CD4-positive, alpha-beta T cell (primary cell): ENCODE measurements at places on chromosomes 11 and 22.
A peak's percentile ranks its signal among the peaks of the same experiment; 100 is the strongest.

DNA sequence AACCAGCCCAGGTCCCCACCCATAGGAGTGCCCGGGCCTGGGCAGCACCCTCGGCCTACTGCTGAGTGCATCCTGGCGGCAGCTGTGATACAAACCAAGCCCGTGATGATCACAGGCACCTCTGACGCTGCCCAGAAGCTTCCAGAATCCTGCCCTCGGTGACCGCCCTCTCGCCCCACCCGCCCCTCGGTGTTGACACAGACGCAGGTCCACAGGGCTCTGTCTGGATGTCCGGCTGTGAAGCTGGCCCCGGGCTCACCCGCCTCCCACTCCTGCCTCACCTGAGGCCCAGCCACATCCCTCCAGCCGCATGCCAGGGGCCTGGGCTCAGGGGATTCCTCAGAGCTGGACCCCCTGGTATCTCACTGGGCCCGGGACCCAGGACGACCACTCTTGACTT lies 191.0 kb downstream of the BRD1 start:
- no peak for DNase-seq

GRCh38 chr22:42500161-42500835 lies 19.3 kb downstream of the RRP7A start:
- peak; percentile 80 for DNase-seq

- no peak for DNase-seq
These were observed 70.1 kb downstream of the CYB5R2 start for GRCh38 chr11:7603031-7603781.

DNA sequence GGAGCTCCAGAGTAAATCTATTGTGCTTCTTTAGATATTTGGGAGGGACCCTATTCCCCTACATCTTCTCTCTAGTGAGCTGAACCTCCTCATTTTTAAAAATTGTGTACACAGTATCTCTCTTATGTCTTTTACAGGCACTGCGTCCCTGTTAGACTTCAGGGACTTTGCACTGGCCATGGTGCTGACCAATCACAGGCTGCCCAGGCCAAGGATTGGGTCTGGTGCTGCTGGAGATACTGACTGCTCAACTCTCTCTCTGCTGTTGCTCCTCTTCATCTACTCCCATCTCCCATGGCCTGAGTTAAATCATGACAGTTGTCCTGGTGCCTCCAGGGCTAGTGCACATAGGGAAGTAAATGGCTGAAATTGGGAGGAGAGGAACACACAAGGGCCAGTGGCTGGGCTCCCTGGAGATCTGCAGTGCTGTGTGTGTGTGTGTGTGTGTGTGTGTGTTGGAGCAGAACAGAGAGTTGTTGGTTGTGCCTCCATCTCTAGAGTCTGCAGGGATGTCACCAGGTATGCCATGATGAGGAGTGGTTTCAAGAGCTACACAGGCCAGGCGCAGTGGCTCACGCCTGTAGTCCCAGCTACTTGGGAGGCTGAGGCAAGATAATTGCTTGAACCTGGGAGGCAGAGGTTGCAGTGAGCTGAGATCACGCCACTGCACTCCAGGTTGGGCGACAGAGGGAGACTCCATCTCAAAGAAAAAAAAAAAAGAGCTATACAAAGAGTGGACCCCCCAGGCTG lies 155.3 kb downstream of the ST3GAL4 start:
- DNase-seq: no peak

- DNase-seq: no peak
These were observed 3.4 kb downstream of the ARSA start for GRCh38 chr22:50624347-50625130.

- DNase-seq: no peak
These were observed 96.3 kb downstream of the C11orf65 start for GRCh38 chr11:108370990-108371389.

DNA sequence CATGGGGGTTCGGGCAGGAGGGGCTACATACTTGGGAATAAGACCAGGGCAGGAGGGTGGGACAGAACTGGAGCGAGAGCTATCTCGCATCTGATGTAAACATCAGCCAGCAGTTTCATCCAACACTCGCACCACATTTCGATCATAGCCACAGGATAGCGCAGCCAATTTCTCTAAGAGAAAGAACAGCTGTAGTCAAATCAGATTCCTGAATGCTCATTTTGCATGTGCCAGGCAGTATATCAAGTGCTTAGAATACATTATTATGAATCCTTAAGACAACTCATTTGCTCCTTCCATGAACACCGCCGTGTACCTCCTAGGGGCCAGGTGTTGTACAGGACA lies 14.5 kb downstream of the DGCR2 start:
- no peak for DNase-seq

DNA sequence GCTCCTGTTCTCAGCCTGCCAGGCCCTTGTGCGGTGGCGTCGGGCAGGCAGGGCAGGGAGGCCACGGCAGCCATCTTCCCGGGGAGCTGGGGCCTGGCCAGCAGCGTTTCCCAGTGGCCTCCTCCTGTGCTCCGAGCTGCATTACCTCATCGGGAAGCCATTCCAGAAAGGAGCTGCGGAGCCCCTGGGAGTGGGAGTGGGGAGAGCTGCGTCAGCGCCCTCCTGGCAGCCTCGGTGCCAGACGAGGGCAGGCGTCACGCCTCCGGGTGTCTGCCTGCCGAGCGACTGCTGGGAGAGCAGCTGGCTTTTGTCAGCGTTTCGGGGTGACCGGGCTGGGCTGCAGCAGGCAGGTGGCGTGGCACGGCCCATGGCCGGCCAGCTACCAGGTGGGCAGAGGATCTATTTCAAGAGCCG lies 30.9 kb upstream of the WNT7B start:
- DNase-seq: no peak
